Right cardiac atrium (tissue), 5 donors: ENCODE measurements at places on chromosomes 7 and 10. TPM values are rescaled to one million over a fixed set of nuclear protein-coding genes. Genes with fewer than 3 reads are reported as not detected.

Gene CFAP58
- 2.9 TPM for polyA plus RNA-seq

GRCh38 chr10:73791871-73792400 is 6.5 kb downstream of the ZSWIM8 start:
- no peak for DNase-seq

GRCh38 chr7:65397730-65398142 is 24.1 kb downstream of the ZNF92 start:
- no peak for DNase-seq

Gene CYP3A4
- polyA plus RNA-seq = 0.16 TPM

DNA sequence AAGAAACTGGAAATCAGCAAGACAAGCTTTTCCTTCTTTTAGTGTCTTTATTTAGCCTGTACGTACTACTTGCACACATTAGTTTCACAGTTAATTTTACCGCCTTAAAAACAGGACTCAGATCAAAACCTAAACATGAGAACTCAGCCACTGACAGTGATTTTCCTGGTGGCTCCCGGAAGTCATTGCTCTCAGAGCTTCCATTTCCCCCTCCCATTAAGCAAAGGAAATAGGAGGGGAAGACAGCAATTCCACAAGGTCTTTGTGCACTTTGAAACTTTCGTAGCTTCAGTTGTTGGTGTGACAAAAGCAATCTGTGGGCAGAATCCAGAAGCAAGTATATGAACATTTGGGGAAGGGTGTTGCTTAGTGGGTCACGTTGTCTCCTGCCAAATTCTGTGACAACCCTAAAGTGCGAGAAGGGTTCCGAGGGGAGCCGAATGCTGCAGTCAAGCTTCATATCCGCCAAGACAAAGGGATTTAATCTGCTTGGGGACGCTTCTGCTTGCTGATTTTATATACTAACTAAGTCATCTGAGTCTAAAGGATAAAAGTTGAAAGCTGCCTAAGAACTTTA is 30.4 kb downstream of the FAM53B start:
- peak; percentile 6 for DNase-seq
